ENCODE measurements at places on chromosomes 1 and 21.
A peak's percentile ranks its signal among the peaks of the same experiment; 100 is the strongest.

GRCh38 chr1:224509907-224510306 lies 75.3 kb upstream of the WDR26 start:
- no peak for DNase-seq

GRCh38 chr1:2212532-2213491 lies 15.3 kb upstream of the SKI start:
- peak; percentile 83 for DNase-seq

GRCh38 chr1:157335056-157335455 lies 196.9 kb upstream of the ETV3 start:
- no peak for DNase-seq

DNA sequence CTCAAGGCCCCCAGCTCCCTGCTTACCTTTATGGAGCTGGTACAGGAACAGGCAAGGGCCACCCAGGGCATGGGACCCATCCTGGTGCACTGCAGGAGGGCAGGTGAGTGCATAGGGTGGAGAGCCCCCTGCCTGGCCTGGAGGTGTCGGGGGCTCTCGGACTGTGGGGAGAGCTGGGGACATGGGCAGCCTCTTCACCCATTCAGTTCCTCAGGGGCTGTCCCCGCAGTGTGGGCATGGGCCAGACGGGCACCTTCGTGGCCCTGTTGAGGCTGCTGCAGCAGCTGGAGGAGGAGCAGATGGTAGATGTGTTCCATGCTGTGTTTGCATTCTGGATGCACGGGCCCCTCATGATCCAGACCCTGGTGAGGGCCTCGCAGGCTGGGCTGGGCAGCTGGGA lies 7.3 kb upstream of the LGR6 start:
- DNase-seq: no peak

DNA sequence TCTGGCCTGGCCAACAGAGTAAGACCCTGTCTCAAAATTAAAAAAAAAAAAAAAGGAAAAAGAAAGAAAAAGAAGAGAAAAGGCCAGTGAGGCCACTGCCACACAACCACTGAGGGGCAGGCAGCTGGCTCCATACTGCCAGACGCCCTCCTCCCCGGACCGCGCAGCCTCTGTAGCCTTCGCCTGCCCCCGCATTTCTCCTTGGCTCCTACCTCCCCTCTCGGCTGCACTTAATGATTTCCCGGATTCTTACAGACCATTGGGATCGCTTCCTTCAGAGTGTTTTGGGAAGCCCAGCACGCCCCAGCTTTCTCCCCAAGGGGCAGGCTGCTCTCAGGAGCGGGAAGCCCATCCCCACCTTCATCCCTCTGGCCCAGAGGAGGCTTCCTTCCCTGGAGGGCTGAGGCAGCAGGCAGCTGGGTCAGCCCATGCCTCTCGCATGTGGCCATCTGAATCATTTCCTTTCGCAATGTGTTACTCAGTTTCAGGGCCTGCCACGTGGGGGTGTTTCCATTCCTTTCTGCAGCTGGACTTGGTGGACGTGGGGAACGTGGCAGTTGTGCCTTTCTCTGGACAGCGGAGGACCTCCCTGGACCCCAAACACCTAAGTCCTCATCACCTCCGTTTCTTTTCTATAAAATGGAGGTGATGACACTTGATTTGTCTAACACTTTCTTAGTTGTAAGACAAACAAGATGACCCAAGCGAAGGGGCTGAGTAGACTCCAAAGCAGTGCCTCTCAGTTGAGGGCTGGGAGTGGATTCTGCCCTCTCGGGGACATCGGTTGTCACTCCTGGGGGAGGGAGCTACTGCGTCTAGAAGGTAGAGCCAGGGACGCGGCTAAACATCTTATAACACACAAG lies 2.3 kb downstream of the SLC2A5 start:
- no peak for DNase-seq

Data from NCI-H460 (cell line).